ENCODE measurements at places on chromosomes 12 and 14.

DNA sequence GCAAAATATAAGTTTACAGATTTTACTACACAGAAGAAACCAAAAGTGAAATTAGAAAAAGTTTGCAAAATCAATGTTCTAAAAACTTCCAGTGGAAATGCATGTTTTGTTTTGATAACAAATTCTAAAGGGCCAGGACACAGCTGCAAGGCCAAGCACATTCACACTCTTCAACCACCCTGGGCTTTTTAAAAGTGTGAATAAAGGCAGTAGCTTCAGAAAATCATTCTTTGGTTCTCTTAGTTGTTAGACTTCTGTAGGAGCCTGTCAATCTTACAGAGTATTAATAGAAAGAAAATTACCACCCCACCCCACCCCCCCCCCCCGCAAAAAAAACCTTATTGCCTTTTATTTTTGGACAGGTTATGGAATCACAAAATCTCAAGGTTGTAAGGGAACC is 105.2 kb upstream of the EGLN3 start:
- no peak for DNase-seq

GRCh38 chr12:116303929-116304328 is 26.4 kb upstream of the MED13L start:
- no peak for DNase-seq

- no peak for DNase-seq
These were observed 36.2 kb downstream of the FGD6 start for GRCh38 chr12:95181103-95181502.

DNA sequence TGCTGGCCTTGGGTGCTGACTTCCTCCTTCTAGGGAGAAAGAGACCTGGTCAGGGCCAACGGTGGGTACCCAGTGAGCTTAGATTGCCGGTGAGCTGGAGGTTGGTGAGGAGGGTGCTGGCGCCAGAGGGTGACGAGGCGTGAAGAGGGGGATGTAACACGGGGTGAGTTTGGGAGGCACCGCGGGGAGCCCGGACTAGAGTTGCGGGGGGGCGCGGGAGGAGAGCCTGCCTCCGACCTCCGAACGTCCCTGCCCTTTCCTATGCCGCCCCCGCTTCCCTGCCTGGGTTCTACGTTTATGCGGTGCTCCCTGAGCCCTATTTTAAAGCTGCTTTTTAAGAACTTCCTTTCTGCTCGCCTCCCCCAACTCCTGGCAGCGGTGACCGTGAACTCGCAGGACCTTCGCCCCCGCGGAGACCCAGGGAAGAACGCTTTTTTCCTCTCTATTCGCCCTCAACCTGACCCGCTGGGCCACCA is 18.6 kb downstream of the OR6S1 start:
- no peak for DNase-seq

DNA sequence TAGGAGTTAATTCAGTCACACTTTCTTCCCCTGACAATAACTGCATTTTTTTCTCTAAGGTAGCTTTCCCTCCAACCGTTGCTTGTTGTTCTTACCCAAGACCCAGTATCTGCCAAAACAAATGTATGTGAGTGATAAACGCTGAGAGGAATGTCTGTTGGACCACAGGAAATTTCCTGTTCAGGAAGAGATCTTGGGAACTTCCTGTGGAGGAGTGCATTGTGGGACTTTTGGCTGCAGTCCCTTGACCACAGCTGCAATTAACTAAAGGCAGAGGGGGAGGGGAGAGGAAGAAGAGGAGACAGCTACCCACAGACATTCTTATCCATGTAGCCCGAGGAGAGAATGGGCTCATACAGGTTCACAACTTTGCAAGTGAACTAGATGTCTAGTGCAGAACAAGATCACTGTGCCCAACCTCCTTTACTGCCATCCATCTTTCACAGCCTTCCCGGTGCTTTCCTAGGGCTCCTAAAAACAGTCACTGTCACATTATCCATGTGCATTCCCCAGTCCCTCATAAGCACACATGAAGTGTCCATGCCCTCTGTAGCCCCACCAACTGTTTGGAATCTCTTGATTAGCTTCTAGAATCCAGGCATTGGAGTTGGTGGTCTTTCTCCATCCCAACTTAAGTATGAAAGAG is 149.5 kb downstream of the ETV6 start:
- no peak for DNase-seq

DNA sequence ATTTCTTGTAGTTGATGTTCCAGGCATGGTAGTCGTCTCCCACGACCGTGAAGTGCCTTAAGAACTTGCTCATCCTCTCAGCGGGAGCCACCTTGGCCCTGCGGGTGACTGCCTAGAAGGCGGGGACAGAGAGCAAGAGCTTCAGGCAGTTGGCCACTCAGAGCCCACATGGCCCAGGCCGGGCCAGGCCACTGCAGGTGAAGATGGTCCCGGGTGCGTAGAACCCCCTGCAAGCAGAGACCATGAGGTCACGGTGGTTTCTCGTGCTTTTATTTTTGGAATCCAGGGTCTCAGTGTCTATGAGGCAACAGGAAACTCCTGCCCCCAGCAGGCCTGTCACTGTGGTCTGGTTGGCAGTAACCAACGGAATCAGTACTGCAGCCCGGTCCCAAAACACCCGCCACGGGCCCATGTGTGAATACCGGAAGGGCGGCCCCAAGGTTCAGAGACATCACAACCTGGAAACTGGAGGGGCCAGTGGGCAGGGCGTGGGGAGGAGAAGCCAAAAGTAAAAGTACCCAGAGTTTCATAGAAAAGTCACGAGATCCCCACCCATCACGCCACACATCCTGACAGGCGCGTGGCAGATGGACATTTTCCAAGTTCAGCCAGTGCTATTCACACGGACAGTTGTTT is 27.5 kb downstream of the HVCN1 start:
- no peak for DNase-seq

DNA sequence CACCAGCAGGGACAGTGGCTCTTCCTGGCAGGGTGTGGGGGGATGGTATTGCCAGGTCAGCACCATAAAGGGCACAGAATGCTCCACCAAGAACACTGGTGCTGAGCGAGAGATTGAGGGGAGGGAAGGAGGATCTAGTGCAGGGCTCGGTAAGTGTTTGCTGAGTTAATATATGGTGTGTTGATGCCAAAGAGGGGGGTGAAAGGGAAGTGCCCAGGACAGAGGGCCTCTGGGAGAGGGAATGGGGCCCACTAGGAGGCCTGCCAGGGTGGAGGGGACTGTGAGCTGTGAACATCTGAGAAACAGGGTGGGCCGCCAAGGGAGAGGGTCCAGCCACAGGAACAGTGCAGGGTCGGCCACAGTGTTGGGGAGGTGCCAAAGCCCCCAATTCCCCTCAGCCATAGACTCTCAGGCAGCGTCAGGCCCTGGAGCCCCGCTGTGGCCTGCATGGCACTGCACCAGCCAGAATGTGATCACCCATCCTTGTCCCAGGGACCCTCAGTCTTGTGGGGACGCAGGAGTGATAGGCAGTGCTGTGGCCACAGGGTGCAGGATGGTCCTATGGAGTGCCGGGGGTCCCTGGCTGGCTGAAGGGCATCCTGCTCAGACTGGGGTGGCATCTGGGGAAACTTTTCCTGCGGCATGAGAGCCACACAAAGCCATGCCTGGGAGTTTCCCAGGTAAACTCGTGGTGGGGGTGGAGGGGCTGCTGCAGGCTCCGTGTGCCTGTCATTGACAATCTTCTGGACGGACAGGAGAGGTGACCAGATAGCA is 11.9 kb downstream of the RIN3 start:
- no peak for DNase-seq

DNA sequence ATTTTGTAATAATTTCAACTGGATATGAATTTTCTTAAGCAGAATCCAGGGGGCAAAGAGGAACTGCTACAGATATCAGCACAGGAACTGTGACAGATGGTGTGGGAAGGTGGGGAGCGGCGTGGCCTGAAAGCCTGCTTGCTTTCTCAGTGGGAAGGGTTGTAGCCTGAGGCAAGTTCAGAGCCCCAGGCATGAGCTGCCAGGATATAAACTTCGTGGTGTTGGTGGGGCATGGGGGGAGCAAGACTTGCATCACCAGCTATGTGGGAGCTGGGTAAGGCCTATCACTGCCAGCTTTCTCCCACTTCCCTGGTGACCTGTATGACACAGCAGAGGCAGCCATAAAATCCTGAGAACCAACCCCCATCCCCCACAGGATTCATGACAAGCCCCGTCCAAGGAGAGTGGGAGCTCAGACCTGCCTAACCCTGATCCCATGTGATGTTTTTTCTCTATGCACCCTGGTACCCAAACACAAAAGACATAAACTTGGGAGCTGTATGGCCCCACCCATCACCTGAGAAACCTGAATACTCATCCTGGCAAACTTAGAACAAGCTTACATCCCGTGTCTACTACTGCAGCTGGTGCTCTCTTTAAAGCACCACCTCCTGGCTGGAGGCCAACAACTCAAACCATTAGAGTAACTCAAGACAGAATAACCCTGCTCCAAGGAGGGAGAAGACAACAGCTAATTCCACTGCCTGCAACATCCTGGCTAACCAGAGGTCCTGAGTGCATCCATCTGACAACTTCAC is 16.5 kb downstream of the CLEC1A start:
- no peak for DNase-seq

DNA sequence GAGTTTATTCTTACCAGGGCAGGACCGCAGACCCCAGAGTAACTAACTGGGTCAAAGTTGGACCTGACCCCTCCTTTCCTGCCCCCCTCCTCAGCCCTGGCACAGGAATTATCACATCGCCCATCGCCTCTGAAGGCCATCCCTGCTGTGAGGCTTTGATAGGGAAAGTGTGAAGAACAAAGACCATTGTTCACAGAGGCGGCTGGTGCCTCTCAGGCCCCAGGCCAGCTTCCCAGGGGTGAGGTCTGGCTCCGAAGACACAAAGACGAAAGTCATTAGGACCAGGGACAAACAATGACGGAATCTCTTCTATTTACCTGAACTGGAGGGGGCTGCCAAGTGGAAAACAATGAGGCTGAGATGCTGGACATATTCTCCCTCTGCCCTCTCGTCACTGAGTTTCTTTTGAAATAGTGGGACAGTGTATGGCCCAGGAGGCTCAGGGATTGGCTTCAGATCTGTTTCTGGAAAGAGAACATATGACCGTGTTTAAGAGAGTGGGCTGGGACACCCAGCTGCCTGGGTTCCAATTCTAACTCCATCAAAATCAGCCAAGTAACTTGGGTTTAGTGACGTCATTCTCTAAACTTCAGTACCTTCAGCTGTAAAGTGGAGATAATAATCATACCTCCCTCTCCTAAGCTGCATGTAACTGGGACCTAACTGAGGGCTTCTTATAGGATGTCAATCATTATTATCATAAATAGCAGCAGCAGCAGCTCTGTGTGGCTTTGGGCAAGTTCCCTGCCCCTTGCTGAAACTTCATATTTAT is 769.4 kb downstream of the MED13L start:
- no peak for DNase-seq

GRCh38 chr14:38065106-38065762 is 142.5 kb upstream of the SSTR1 start:
- DNase-seq: peak; percentile 22

Measured in activated effector memory CD4-positive, alpha-beta T cell treated with Interleukin-2 at 50 U/mL for 16 hours (primary cell).